Lower leg skin (tissue), 4 donors: ENCODE measurements at places on chromosomes 12 and 14. TPM values are rescaled to one million over a fixed set of nuclear protein-coding genes. Genes with fewer than 3 reads are reported as not detected.

DNA sequence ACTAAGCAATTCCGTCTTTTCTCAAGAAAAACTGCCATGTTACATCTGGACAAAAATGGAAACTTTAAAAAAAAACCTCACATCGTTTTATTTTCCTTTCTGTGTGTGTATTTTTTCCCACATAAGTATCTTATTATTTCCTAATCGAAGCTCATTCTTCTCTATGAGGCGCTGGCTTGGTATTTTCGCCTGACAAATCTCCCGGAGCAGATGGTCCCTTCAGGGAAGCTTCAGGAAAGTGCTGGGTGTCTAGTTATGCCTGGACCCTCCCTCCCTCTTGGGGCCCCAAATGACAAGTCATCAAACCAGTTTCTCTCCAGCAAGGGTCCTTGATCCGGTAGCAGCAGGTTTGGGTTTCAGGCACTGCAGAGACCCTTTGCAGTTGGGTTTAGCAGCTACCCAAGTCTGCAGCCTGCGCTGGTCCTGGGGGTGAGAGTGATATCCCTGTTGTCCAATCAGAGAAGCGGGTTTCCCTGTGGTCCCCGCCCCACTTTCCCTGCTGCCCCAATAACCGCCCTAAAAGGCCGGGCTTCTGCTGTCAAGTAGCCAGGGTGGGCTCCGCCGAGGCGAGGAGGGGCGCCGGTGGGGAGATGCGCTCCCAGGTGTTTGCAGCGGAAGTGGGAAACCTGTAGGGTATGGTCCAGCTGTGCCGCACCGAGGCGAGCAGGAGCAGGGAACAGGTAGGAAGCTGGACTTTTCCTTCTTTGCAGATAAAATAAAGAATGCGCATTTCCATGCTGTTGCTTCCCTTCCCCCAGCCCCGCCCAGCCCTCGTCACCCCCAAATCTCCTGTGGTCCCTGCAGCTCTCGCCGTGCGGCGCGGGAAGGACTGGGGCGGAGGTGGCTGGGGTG, at the start of gene CNTN1:
Gene CNTN1, plus strand, starts transcription at position 527 of the 852 bp plus-strand sequence.
- DNase-seq, result peak; percentile 34

Gene ABHD4
- total RNA-seq, result 28.9 TPM

DNA sequence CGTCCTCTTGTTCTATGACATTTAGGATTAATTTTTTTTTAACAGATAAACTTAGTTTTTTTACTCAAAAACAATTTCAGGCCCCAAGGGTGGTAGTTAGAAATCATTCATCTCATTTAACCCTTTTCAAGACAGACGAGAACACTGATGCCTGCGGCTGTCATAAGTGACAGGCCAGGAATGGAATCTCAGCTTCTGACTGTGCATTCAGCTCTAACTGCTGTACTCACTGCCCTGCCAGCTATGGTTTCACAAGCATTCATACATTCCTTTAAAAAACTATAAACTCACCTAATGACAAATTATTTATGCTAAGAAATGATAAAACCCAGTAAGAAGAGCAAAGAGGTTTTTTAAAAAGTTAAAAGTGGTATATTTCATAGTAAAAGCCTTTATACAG, 8.8 kb downstream of the DENND5B start:
- no peak for DNase-seq

Gene BCL2L14
- total RNA-seq, result not detected

Gene CD163L1
- 0.17 TPM for total RNA-seq

- DNase-seq, result no peak
These were observed 39.0 kb upstream of the NRXN3 start for GRCh38 chr14:78131201-78131600.

Gene DIO3
- total RNA-seq, result 3.0 TPM

GRCh38 chr12:131047789-131048610, 94.3 kb downstream of the ADGRD1 start:
- no peak for DNase-seq

DNA sequence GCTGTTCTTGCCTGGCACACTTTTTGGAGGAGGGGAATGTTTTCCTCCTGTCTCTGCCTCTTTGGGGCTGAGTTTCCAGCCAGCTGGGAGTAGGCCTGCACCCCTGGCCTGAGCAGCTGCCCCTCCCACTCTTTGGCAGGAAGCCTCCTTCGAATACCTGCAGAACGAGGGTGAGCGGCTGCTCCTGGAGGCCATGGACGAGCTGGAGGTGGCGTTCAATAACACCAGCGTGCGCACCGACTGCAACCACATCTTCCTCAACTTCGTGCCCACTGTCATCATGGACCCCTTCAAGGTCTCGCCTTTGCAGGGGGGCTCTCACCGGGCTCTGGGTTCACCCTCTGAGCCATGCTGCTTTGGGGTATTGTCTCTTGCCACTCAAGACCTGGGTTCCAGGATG, 69.4 kb downstream of the FOXN4 start:
- no peak for DNase-seq

DNA sequence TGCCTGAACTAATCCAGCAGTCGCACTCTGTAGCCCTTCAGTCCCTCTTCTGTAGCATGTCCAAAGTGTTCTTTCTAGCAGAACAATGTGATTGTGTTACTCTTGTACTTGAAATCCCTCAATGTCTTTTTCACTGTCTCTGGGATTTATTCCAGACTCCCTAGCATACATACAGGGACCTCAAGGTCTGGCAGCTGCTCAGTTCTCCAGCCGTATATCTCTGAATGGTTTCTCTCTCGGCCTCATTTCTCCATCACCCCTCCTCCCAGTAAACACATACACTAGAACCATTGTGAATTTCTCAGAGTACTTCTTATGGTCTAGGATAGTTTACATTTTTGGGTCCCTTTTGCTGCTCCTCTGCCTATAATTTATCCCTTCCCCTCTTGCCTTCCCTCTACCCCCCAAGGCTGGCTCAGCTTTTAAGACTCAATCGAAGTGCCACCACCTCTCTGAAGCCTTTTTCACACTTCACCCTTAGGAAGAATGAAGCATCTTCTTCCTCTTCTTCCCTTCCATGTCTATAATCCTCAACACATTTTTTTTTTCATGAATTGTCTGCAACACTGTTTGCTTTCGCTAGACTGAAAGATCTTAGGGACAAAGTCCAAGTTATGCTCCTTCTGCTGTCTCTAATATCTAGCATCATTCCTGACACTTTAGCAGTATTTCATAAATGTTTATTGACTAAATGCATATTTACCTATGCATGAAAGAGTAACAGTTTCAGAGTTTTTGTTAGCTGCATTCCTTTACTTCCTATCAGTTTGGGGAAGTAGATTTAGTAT, 446.1 kb downstream of the ZFP36L1 start:
- DNase-seq, result no peak

Gene SLC6A15
- total RNA-seq, result 3.0 TPM

- no peak for DNase-seq
These were observed 33.1 kb downstream of the SLC8B1 start for GRCh38 chr12:113301811-113302210.

DNA sequence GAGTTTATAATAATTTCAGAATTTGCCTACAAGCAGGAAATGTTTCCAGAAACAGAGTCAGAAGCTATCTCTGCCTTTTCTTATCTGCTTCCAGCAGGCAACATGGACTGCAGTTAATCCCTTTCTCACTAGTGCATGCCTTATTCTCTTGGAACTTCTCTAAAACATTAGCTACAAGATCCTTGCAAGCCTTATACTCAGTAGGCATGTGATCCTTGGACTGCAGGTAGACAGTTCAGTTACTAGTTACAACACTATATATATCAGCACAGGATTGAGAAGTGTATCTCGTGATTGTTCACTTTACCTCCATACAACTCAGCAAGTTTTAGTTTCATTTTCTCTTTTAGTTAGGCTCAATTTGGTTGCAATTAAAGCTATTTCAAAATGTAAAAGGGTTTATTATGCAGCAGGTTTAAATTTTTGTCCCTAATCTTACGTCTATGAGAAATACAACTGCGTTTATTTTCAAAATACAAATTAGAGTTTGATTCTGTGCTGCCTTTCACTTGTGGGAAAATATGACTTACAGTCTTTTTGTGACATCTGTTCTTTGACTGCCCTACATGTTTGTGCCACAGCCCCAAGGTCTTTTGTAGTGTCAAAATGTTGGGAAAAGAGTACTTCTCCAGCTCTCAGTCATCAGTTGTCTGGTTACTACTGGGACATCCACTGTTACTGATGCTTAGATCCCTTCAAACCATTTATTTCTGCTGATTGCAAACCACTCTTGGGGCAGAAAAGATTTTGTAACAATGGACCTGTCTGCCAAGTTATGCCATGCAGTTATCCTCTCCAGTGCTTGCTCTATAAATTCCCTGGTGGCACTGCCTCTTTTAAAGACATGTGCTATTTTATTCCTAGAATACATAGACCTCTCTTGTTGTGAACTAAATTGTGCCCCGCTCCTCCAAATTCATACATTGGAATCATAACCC, 709.0 kb upstream of the FOXG1 start:
- DNase-seq, result no peak

DNA sequence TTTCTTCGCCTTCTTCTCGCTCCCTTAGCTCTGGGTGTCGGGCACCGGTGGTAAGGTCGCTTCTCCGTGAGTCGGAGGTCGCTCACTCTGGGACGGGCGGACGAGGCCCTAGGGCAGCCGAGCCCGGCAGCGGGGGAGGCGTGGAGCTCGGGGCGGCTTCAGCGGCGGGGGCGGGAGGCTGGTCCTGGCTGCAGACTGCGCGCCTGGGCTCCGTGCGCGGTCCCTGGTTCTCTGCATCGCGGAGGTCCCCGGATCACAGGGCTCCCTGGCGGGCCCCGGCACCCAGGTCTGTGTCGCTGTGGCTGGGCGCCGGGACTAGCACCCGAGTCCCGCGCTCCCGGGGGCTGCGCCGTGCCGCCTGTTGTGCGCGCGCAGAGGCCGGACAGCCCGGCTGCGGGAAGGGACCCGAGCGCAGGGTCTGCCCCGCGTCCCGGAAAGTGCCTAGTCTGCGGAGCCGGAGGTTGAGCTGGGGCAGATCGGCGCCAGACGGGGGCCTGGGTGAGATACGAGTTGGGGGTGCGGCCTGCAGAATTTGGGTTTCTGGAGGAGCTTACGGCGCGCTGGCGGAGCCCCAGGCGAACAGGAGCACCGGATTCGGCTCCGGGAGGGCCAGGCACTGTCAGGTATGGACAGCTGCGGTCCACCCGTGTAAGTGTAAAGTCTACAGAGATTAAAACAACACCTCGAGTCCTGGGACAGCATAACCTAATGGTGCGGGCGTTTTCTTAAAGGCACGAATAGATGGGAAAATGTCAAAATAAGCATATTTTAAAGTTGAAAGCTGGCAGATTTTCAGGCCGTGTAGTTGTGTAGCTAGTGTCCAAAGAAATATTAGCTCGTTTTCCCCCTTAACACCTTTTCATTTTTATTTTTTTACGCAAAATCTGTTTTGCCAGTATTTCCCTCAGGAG, 713 bp downstream of the FRMD6 start:
- peak; percentile 37 for DNase-seq

DNA sequence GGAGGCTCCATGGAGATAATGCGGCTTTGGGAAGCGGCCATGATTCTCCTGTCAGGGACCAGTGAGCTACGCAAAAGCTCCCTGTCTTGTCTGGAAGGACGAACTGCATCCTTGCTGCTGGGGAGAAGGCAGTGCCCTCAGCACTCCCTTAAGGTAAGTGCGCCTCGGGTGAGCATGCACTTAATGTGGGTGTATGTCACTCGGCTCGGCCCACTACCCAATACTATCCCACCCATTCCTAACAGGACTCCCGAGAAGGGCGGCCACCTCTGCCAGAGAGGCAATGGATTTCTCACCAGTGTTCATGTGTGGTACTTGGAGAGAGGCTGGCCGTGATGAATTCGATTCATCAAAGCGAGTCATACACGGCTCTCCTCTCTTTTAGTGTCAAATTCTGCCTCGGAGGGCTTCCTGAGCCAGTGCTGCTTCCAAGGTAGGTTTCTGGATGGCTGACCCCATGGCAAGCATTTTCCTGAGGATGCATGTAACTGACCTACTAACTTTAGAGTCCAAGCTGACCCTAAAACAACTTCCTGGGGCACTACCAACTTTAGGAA, 151.7 kb upstream of the RTL1 start:
- no peak for DNase-seq

- DNase-seq, result no peak
These were observed 240.3 kb upstream of the PDZRN4 start for GRCh38 chr12:40947797-40948196.

Gene ESR2
- 0.15 TPM for total RNA-seq

GRCh38 chr12:11656550-11656949, 7.1 kb downstream of the ETV6 start:
- DNase-seq, result no peak

- DNase-seq, result no peak
These were observed 5.9 kb upstream of the PKP2 start for GRCh38 chr12:32902287-32902997.

GRCh38 chr14:101476258-101476915, 84.9 kb upstream of the DIO3 start:
- peak; percentile 61 for DNase-seq

DNA sequence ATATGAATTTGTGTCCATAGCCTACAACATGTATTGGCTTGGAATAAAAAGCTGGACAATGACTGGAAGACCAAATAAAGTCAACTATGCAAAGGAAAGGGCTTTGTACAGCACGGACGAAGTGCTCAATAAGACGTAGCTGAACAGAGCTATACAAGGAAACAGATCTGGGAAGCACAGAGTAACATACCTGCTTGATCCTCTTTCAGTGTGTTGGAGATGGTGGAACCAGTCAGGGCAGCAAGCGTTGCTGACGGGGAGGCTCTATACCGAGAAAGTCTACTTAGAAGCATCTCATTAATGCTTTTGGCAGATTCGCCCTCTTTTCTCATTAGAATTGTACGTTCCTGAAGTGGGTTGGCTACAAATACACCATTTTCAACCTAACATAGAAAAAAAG, 99.3 kb downstream of the HECTD4 start:
- DNase-seq, result no peak

GRCh38 chr14:57617510-57617909, 123.9 kb upstream of the CCDC198 start:
- DNase-seq, result no peak

- DNase-seq, result no peak
These were observed 33.9 kb downstream of the SLC35F4 start for GRCh38 chr14:57831981-57832380.

Gene NRXN3
- total RNA-seq, result 1.7 TPM

DNA sequence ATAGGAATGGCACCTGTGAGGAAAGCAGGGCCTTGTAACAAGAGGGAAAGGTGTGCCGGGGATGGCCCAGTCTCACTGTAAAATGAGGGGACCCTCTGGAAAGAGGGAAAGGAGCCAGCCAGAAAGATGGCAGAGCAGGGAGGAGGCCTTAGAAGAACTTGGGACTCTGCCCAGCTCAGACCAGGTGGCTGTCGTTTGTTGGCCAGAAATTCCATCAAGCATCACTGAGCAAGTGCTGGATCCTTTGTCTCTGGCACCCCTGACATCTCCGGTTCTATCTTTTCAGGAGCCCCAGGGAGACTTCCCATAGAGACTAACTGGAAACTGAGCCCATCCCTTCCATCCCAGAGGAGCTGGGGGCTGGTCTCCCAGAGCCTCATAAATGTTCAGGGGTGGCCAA, 43.3 kb downstream of the DEGS2 start:
- DNase-seq, result no peak

DNA sequence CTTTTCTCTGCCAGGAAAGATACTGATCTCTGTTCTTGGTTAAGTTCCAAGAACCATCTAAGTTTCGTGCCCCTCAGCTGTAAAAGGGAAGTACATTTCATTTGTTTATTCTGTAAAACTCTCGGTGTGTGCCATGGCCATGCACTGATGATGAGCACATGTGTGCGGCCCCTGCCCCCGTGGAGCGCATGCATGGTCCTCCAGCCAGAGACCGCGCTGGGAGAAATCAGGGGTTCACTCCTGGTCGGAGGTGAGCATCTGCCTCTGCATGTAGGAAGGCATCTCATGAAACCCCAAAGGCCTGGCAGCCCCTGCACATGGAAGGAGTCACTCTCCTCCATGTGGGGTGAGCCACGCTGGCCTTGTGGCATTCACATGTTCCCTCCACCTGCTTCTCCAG, 102.5 kb upstream of the RTL1 start:
- DNase-seq, result peak; percentile 66

- DNase-seq, result no peak
These were observed 3.2 kb downstream of the MLXIP start for GRCh38 chr12:122081697-122082221.

Gene RBMS2
- total RNA-seq, result 12.9 TPM
